HFFc6 (cell line): ENCODE measurements at places on chromosomes 3 and 15. TPM values are rescaled to one million over a fixed set of nuclear protein-coding genes. Genes with fewer than 3 reads are reported as not detected.
A peak's percentile ranks its signal among the peaks of the same experiment; 100 is the strongest.

- H3K27me3 ChIP-seq, result no peaks in the 10 kb centered on the region; the same call in 1 of the 2 replicates
- DNase-seq, result peak; percentile 70
- H3K36me3 ChIP-seq, result no peaks in the 10 kb centered on the region
- H3K4me3 ChIP-seq, result no peak overlapping the region
Measured at GRCh38 chr3:155065537-155065936, 14.6 kb upstream of the MME start.

- peaks cover 19% of the 10 kb centered on the region; the same call in 1 of the 2 replicates for H3K4me1 ChIP-seq
- DNase-seq, result no peak
- H3K36me3 ChIP-seq, result no peaks in the 10 kb centered on the region
Measured at GRCh38 chr3:55639143-55639542, 152.0 kb upstream of the WNT5A start.

DNA sequence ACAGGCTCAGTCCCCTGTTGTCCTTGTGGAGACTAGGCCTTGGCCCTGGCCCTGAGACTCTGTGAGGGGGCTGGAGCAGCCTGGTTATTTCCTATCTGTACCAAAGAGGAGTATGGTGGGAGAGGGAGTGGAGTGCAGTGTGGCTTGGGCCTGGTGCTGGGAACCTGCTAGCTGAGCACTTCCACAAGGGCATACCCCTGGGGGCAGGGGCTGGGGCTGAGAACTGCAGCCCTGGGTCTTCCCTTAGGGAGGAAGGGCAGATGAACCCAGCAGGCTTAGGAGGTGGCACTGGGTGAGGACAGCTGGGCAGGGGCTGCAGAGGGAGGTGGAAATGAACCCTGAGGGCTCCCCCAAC lies 3.5 kb upstream of the CHST14 start:
- no peak overlapping the region for H3K27ac ChIP-seq
- H3K36me3 ChIP-seq, result peaks cover 4% of the 10 kb centered on the region; the same call in 1 of the 2 replicates
- H3K4me1 ChIP-seq, result peaks cover 20% of the 10 kb centered on the region
- DNase-seq, result no peak
- no peak overlapping the region for H3K4me3 ChIP-seq

GRCh38 chr3:98763076-98763475 lies at the start of gene ST3GAL6:
ST3GAL6 (plus strand) TSS chr3:98763340; CDS start chr3:98768441, 5,101 bp downstream.
- H3K27ac ChIP-seq, result no peak within 1 kb of the TSS
- peaks cover 26% of the 10 kb centered on the region for H3K27me3 ChIP-seq
- no peak within 1 kb of the TSS for H3K4me3 ChIP-seq
- H3K4me1 ChIP-seq, result peaks cover 11% of the 10 kb centered on the region; the same call in 1 of the 2 replicates

- peaks cover 20% of the 10 kb centered on the region for H3K27me3 ChIP-seq
- H3K4me1 ChIP-seq, result peaks cover 22% of the 10 kb centered on the region
- DNase-seq, result peak; percentile 52
- H3K27ac ChIP-seq, result peak overlapping the region; percentile 95
- no peaks in the 10 kb centered on the region for H3K36me3 ChIP-seq
Measured at GRCh38 chr3:160754371-160754854, 1.6 kb upstream of the PPM1L start.

- H3K27me3 ChIP-seq, result peaks cover 5% of the 10 kb centered on the region
- H3K4me3 ChIP-seq, result peak overlapping the region; percentile 81
- no peaks in the 10 kb centered on the region for H3K36me3 ChIP-seq
- peaks cover 49% of the 10 kb centered on the region for H3K4me1 ChIP-seq
- DNase-seq, result peak; percentile 86
Measured at GRCh38 chr15:51108933-51109550, 14.3 kb upstream of the TNFAIP8L3 start.

DNA sequence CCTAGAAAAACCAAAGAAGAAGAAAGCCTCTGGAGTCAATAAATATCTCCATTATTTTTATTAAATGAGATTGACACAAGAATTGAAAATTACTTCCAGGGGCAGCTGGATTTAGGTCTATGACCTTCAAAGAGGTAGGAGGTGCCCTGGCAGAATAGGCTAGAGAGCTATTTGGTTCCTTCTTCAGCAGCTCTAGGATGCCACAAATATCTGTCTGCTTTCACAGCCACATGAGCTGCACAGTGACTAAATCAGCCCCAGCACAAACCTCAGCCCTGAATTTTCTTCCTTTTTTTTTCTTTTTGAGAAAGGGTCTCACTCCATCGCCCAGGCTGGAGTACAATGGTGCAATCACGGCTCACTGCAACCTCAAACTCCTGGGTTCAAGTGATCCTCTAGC lies 223.5 kb downstream of the ABHD5 start:
- no peaks in the 10 kb centered on the region for H3K36me3 ChIP-seq
- H3K4me1 ChIP-seq, result peaks cover 11% of the 10 kb centered on the region
- peaks cover 21% of the 10 kb centered on the region for H3K27me3 ChIP-seq
- no peak overlapping the region for H3K27ac ChIP-seq
- DNase-seq, result no peak

- peak; percentile 54 for DNase-seq
- peaks cover 16% of the 10 kb centered on the region for H3K4me1 ChIP-seq
- H3K27me3 ChIP-seq, result no peaks in the 10 kb centered on the region
- no peak overlapping the region for H3K27ac ChIP-seq
- H3K36me3 ChIP-seq, result peaks cover 14% of the 10 kb centered on the region
Measured at GRCh38 chr3:175193815-175194518, 334.8 kb downstream of the NAALADL2 start.

GRCh38 chr3:14525685-14526631 lies 14.2 kb downstream of the GRIP2 start:
- peak; percentile 36 for DNase-seq
- H3K27me3 ChIP-seq, result peaks cover 11% of the 10 kb centered on the region
- peak overlapping the region; percentile 54 for H3K27ac ChIP-seq
- H3K4me1 ChIP-seq, result peaks cover 21% of the 10 kb centered on the region

DNA sequence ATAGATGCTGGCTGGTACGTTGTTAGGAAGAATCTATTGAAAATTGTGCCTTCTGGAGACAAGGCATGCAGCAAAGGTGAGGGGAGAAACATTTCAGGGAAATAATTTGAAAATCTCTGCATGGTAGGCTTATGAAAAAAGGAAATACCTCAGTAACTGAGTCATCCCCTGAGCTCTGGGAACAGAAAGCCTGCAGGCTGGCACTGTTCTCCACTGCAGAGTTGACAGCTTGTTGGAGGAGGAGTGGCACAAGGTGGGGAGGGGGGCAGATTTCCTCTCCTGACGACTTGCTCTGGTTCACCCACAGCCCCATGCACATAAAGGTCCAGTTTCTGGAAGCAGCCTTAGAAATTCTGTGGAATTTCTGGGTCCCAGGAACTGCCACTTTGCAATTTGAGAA lies 179.4 kb downstream of the ABHD5 start:
- no peaks in the 10 kb centered on the region for H3K36me3 ChIP-seq
- DNase-seq, result peak; percentile 60
- H3K27ac ChIP-seq, result peak overlapping the region; percentile 98
- H3K27me3 ChIP-seq, result no peaks in the 10 kb centered on the region

DNA sequence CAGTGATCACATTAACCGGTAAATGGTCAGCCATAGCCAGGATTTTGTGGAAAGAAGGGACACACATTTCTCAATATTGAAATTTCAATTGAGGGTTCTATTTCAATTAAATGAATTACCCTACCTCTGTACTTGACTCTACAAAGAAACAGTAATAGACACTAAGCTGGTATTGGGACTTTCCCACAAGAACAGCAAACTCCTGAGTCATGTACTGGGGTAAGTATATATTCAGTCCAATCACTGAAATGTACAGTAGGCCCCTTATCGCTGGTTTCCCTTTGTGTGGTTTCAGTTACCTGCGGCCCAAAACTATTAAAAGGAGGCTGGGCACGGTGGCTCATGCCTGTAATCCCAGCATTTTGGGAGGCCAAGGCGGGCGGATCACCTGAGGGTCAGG lies 17.6 kb downstream of the ASB14 start:
- H3K27me3 ChIP-seq, result no peaks in the 10 kb centered on the region
- H3K36me3 ChIP-seq, result peaks cover 4% of the 10 kb centered on the region; the same call in 1 of the 2 replicates
- H3K4me1 ChIP-seq, result peaks cover 4% of the 10 kb centered on the region; the same call in 1 of the 2 replicates
- no peak overlapping the region for H3K4me3 ChIP-seq
- DNase-seq, result no peak
- H3K27ac ChIP-seq, result no peak overlapping the region

SLC2A2 gene
- not detected in 3 replicates for total RNA-seq

FHIT gene
- not detected in 3 replicates for total RNA-seq
